Transverse colon (tissue), 4 donors: ENCODE measurements at places on chromosomes 1 and 21. TPM values are rescaled to one million over a fixed set of nuclear protein-coding genes. Genes with fewer than 3 reads are reported as not detected.
A peak's percentile ranks its signal among the peaks of the same experiment; 100 is the strongest.

- H3K27ac ChIP-seq: no peak overlapping the region
- no peak overlapping the region for H3K4me3 ChIP-seq
- no peaks in the 10 kb centered on the region for H3K27me3 ChIP-seq
- no peaks in the 10 kb centered on the region for H3K4me1 ChIP-seq
- DNase-seq: no peak
Observed at GRCh38 chr1:88956003-88956402, 36.4 kb downstream of the KYAT3 start.

GRCh38 chr1:201456499-201457309, 12.3 kb downstream of the PHLDA3 start:
- no peaks in the 10 kb centered on the region for H3K27me3 ChIP-seq
- H3K36me3 ChIP-seq: no peaks in the 10 kb centered on the region
- peak overlapping the region; percentile 79 for H3K27ac ChIP-seq
- H3K4me1 ChIP-seq: peaks cover 8% of the 10 kb centered on the region
- peak; percentile 61 for DNase-seq

- no peaks in the 10 kb centered on the region for H3K27me3 ChIP-seq
- H3K27ac ChIP-seq: no peak overlapping the region
- DNase-seq: no peak
- peaks cover 21% of the 10 kb centered on the region for H3K4me1 ChIP-seq
Observed at GRCh38 chr1:197806718-197807117, 31.4 kb upstream of the DENND1B start.

TRAF3IP3 gene
- total RNA-seq: 2.4 TPM

JAM2 gene
- 4.4 TPM for total RNA-seq

DNA sequence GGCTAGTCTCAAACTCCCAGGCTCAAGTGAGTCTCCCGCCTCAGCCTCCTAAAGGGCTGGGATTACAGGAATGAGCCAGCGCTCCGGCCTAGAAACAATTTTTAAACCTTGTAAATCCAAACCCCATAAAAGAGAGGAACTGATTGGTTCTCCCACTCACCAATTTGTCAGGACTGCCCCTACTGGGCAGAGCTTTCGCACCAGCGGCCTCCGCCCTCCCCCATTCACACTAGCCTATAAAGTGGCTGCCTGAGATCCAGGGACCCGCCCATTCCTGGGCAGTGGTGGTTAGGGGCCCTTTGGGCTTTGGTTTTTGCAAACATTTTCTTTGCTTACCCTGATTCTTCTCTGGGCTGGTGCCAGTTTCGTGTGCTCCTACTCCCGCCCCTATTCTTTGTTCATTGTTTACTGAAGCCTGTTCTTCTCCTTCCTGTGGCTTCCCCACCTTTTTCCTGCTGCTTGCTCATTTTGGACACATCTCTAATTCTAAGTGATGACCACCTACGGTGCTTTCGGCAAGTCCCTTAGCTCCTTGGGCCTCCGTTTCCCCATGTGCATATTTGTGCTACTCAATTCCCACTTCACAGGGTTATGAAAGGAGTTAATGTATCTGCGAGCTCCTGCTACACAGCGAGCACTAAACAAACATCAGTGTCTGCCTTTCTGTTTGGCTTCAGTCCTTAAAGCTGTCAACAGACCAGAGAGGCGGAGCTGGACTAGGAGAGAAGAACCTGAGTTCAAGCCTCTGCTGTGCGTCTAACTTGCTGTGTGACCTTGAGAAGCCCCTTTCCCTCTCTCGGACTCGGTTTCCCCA, 39.8 kb upstream of the CLIC4 start:
- H3K27me3 ChIP-seq: no peaks in the 10 kb centered on the region
- peak overlapping the region; percentile 15 for H3K4me3 ChIP-seq
- peak overlapping the region; percentile 77 for H3K27ac ChIP-seq
- no peaks in the 10 kb centered on the region for H3K36me3 ChIP-seq
- peaks cover 14% of the 10 kb centered on the region for H3K4me1 ChIP-seq

DNA sequence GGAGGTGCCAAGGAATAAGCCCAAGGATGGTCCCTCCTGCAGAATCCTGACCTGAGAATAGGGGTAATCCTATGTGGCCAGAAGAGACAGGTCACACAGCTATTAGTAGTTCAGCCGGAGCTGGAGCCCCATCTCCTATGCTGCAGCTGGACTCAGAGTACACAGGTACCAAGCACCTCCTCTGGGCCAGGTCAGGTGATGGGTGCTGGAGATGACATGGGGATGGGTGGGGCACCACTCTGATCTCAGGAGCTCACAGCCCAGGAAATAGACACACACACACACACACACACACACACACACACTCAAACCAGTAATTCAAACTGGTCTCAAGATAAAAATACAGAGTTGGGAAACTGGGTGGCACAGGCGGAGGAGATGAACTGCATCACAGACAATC, 54.2 kb upstream of the SSBP3 start:
- no peaks in the 10 kb centered on the region for H3K27me3 ChIP-seq
- no peak overlapping the region for H3K4me3 ChIP-seq
- DNase-seq: no peak
- no peak overlapping the region for H3K27ac ChIP-seq
- H3K4me1 ChIP-seq: peaks cover 5% of the 10 kb centered on the region

FCRL1 gene
- total RNA-seq: not detected

DNA sequence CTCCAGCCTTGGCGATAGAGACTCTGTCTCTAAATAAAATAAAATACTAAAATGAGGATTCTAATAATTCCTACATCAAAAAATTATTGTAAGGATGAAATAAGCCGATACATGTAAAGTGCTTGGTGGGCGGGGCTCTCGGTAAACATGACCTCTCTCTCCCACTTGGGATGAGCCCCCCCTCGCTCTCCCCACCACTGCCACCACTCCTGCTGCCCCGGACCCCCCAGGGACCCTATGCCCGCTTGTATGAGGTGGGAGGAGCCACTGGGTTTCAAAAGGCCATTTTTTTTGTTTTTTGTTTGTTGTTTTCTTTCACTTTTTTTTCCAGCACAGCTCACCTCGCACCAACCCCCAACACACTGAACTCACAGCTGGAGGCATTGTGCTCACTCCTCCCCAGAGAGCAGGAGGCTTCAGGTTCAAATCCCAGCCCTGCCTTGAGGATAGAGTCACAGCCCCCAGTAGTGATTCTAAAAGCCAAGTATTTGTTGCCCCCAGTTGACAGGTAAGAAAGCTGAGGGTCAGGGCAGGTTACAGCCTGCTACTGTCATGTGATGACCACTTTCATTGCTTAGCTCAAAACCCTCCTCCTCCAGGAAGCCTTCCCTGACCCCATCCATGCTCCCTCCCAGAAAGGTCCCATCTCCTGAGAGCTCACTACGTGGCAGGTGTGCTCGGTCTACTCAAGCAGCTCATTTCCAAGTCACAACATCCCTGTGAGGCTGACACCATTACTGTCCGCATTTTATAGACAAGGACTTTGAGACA, 4.2 kb downstream of the SDC3 start:
- DNase-seq: no peak
- no peaks in the 10 kb centered on the region for H3K36me3 ChIP-seq
- peaks cover 58% of the 10 kb centered on the region for H3K4me1 ChIP-seq
- H3K27me3 ChIP-seq: peaks cover 5% of the 10 kb centered on the region
- no peak overlapping the region for H3K27ac ChIP-seq

GRCh38 chr21:15221799-15222386, 157.1 kb upstream of the NRIP1 start:
- H3K36me3 ChIP-seq: no peaks in the 10 kb centered on the region
- H3K27me3 ChIP-seq: no peaks in the 10 kb centered on the region
- peaks cover 9% of the 10 kb centered on the region for H3K4me1 ChIP-seq

DNA sequence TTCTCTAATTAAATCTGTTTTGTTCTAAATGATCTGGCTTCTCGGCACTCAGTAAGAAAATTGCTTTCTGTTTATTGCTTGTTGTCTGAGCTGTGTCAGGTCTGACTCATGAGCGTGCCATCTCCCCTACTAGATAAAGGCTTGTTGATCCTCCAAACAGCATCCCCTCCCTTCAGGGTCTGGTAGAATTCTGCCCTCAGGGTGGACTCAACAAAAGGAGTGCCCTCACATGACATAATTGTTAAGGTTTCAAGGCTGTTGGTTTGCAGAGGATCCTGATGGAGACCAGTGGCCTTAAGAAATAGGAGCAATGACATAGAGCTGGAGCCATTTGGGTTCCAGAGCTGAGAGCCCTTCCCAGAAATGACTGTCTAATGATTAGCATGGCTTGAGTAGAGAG, 36.0 kb upstream of the ATP2B4 start:
- H3K36me3 ChIP-seq: no peaks in the 10 kb centered on the region
- no peak overlapping the region for H3K27ac ChIP-seq
- no peaks in the 10 kb centered on the region for H3K27me3 ChIP-seq

- no peak for DNase-seq
- no peaks in the 10 kb centered on the region for H3K4me1 ChIP-seq
- H3K27me3 ChIP-seq: no peaks in the 10 kb centered on the region
- H3K4me3 ChIP-seq: no peak overlapping the region
- H3K27ac ChIP-seq: no peak overlapping the region
Observed at GRCh38 chr1:211750599-211750998, 75.2 kb upstream of the NEK2 start.
